ENCODE measurements at places on chromosomes 3 and 15.

DNA sequence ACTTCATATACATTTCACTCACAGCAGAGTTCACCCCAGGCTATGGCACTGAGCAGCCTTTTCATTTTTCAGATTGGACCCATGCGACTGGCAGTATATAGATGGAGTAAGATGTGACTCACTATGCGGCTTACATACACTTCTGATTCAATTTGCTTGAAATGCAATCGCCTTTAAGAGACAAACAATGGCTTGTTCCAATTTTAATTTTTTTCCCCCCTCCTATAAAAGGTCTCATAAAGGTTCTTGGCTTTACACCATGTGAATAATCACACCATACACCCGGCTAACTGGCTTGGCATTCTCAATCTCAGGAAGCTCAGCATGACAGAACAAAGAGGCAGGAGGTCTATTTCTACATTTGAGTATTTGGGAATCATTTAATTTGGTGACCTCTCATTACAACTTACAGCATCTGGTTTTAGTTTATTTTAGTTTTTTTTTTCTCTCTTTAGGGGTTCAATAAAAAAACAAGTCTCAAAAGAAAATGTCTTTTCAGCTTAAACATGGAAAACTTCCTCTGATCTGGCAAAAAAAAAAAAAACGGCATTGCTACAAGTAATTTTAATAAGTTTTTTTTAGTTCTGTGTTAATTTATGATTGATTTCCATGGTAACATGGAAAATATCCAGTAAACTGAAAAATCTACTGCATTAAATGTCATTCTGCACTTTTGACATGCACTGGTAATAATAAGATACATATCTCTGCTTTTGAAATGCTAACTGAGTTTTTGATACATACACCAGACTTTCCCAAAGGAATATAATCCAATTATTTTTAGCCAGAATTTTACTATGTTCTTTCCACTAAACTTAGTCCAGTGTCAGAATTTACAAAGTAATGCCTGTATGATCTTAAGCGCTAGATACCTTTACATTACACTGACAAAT, 38.8 kb downstream of the GADL1 start:
- no peak for DNase-seq

GRCh38 chr15:35834866-35835265, 288.9 kb upstream of the DPH6 start:
- no peak for DNase-seq

GRCh38 chr3:184156522-184156955, 1.4 kb downstream of the DVL3 start:
- DNase-seq: no peak

DNA sequence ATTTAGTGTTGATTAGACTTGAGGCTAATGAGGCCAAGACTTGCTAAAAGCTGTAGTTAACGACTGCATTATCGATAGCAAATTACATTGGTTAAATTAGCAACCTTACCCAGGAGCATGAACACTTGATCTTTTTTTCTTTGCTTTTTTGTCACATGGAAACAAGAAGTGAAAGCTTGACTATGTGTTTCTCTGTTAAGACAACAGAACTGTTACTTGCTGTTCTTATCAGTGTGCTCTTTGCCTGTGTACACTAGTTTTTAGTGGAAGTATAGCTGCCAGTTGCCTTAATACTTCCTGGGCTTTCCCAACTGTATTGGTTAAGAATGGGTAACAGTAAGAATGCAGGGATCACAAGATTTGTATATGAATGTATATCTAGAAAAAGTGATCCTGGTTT, 625.5 kb downstream of the NAALADL2 start:
- DNase-seq: no peak

GRCh38 chr3:189014526-189014925, 157.2 kb upstream of the TPRG1 start:
- no peak for DNase-seq

DNA sequence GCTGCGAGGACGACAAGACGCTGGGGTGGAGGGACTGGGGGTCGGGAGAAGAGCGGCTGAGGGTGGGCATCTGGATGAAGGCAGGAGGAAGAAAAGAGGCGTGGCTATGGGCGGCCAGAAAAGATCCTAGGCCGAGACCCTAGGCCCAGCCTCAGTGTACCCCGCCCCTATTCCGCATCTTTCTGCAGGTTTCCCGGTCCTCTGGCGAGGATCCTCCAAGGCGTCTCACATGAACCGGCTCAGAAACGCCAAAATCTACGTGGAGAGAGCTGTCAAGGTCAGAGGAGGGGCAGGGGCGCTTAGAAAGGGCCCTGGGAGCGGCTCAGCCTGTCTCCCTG, 340 bp downstream of the TTLL3 start:
- DNase-seq: no peak

GRCh38 chr15:59722476-59722875, 33.4 kb upstream of the BNIP2 start:
- no peak for DNase-seq

DNA sequence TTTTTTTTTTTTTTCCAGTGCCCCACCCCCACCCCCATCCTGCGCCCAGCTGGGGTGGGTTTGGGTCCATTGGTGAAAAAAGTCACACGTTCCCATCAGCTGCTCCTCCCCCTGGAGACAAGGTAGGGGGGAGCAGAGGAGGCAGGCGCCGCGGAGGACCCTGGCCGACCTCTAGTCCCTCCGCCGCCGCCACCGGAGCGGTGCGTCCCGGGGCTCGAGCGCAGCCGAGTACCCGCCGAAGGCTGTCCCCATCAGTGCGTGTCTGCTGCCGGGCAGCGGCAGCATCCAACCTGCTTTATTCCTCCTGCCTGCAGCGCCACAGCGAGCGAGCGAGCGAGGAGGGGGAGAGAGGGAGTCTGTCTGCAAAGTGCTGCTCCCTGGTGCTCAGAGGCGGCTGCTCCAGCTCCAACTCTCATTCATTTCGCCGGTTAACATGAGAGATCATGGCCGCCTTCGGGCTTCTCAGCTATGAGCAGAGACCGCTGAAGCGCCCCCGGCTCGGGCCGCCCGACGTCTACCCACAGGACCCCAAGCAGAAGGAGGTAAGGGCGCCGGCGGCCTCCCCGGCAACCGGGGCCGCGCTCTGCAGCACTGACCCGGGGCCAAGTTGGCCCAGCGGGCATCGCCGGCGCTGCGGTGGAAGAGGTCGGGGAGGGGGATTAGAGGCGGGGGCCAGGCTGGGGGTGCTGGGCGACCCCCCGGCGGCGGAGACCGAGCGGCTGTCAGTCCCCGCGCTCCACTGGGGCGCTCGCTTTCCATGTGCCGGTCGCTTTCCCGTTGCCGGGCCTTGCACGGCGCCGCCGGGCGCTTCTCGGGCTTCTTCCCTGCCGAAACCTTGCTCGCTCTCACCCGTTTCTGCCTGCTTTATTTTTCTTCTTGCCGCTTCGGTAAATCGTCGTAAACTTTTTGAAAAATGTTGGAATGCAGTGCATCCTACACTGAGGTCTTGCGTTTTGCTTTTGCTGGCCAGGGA, 1.3 kb downstream of the MED12L start:
- peak; percentile 51 for DNase-seq

GRCh38 chr3:46717447-46718231, at the start of gene PRSS50:
TSS of gene PRSS50 (minus strand) at chr3:46717869. CDS start at chr3:46717824, 45 bp downstream.
- no peak for DNase-seq

DNA sequence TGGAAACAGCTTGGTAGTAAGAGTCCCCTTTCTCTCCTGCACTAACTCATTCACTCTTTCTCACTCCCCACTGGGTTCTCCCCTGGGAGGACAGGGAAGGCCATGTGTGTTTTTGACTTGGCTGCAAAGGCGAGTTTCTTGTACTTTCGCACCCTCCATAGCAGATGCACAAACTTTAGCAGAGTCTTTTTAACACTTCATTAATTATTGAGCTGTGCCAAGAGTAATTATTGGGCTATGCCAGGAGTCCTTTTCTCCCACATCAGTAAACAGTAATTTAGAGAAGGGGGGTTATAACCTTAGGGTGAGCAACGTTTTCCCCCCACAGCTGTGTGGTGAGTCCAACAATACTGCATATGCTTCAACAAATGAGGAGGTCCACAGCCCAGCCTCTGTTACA, 224.4 kb upstream of the ATP11B start:
- DNase-seq: no peak

DNA sequence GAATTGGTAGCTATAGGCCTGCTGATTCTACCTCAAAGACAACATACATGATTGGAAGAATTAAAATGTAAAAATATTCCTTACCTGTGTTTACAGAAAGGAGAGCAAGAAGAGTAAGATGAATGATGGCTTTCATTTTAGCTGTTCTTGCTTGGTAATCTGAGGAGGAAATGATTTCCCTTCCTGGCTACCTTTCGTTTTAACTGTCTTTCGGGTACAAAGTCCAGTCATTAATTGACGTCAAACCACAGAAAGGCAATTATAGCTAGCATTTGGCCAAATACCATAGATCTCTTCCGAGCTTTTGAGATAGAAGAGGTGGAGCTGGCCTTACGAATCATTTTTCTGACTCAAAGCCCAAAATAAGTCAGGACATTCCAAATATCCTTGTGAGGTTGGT, at the start of gene MUC13:
Gene MUC13 (minus strand): TSS at position 175 of the 400 bp plus-strand sequence. CDS start 39 bp downstream, at position 136.
- no peak for DNase-seq

All from breast epithelium (tissue), 4 donors.